ENCODE measurements at places on chromosomes 6 and 20. TPM values are rescaled to one million over a fixed set of nuclear protein-coding genes. Genes with fewer than 3 reads are reported as not detected.

DNA sequence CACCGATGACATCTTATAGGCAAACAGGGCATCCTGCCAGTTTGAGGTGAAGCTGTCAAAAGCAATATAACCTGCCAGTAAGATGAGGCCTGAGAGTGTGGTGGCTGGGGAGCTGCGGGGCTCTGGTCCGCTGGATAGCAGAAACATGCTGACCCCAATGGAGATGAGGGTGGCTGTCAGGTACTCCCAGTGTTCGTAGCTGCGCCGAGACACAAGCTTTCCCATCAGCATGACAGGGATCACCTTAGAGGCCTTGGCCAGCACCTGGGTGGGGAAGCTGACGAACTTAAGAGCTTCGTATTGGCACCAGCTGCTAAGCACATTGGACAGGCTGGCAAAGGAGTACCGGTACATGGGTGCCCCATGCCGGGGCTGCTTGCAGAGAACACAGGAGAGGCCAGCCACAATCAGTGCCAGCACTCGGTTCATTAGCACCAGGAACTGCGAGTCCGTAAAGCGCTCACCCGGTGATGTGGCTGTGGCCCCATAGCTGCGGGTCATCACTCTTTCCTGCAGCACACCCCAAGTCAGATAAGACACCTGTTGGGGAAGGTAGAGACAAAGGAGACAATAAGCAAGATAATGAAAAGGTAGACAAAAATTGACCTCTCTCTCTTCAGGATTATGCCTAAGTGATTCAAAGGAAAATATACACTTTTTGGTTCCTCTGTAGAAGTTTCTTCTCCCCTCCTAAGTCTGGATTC, 2.1 kb downstream of the SLC35B2 start:
- no peak for DNase-seq

DNA sequence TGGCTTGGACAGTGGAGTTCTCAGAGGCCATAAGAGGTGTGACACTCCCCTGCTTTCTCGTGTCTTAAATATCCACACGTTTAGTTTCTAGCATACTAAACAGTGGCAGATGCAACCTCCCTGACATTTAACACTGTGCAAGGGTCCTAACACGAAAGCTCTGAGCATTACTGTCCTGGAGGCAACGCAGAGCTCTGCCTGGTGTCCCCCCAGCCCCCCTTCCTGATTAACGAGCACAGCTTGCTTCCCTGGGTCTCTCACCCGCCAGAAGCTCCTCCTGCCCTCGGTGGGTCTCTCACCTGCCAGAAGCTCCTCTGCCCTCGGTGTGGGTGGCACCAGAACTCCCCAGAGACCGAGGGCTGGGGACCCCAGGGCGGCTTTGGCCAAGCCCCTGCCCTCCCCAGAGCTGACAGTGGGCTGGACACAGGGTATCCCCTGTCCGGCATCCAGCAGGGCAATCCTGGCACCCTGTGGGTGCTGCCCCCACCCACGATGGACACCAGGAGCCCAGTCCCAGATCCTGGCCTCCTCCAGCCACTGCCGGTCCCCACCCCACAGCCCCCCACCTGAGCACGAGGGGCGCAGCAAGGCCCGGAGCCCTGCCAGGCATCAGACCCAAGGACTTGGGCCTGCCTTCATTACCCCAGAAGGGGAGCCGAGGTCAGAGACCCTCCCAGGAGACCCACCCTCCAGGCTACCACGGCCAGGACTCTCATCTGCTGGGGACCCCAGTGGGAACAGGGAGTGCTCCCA, 12.4 kb upstream of the KCNQ2 start:
- no peak for DNase-seq

DNA sequence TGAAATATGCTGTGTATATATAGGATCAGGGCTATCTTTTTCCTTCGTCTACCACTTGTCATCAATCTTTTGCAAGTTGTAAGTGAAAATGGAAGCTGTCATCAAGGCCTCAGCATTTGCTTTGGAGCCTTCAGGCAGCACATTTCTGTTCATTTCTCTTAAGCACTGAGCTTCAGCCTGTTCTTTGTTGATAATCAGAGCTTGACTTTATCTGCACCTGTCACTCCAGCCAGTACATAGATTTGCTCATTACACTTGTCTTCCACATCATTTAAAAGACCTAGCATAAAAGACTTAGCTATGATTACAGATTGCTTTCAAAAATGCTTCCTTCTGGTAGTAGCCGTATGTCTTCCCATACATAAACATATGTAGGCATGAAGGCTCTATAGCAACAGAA, 189.8 kb upstream of the GRIK2 start:
- no peak for DNase-seq

DNA sequence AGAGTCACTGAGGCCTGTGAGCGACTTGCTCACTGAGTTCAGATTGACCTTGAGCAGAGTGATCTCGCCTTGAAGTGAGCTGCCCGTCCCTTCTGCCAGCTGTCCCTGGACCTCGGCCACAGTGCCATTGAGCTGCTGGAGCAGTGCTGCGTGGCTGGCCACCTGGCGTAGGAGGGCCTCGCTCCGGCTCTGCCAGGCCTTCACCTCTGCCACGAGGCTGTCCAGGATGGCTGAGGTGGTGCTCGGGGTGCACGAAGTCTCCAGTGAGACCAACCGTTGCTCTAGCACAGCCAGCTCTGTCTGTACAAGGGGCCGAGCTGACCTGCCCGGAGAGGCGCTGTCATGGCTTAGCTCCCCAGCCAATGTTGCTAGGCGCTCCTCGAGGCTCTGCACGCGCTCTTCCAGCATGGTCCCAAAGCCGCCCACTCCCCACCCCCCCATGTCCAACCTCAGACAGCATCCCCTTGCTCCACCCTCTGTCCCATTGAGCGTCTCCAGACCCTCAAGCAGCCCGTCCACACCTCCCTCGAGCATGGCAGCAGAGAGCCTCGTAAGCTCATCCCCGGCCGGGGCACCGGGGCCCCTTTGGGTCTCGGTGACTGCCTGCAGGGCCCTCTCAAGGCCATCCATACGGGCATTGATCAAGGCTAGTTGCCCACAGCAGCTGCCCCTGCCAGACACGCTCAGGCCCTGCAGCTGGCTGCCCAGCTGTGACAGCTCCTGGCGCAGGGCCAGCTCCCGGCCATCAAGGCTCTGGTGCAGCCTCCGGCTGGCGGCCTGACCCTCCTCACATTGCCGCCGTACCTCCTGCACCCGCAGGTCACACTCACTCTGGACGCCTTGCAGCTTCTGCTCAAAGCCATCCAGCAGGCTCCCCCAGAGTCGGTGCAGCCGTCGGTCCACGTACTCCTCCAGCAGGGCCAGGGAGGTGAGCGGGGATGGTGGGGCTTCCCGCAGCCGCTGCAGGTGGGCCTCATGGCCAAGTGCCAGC, 4.6 kb downstream of the EMILIN3 start:
- DNase-seq = no peak

The PRL gene
- total RNA-seq = not detected

The TRIM27 gene
- 58.5 TPM for total RNA-seq

The CLPSL1 gene
- total RNA-seq = not detected

All from lung microvascular endothelial cell (primary cell).